H9 (cell line): ENCODE measurements at places on chromosomes 1 and 21.

- no peak overlapping the region for H3K4me3 ChIP-seq
- H3K4me1 ChIP-seq: no peaks in the 10 kb centered on the region; the same call in 1 of the 2 replicates
- H3K27me3 ChIP-seq: no peaks in the 10 kb centered on the region
- no peak overlapping the region for H3K27ac ChIP-seq
These were observed 18.7 kb upstream of the CD55 start for GRCh38 chr1:207302618-207303393.

GRCh38 chr21:15367061-15367626 is 302.3 kb upstream of the NRIP1 start:
- no peaks in the 10 kb centered on the region for H3K27me3 ChIP-seq
- H3K4me3 ChIP-seq: peak overlapping the region; percentile 9; the same call in 1 of the 3 replicates
- peak overlapping the region; percentile 78 for H3K27ac ChIP-seq
- peak; percentile 60 for DNase-seq
- H3K4me1 ChIP-seq: peaks cover 4% of the 10 kb centered on the region; the same call in 1 of the 2 replicates
- H3K36me3 ChIP-seq: peaks cover 9% of the 10 kb centered on the region

- no peak for DNase-seq
- no peak overlapping the region for H3K4me3 ChIP-seq
- H3K27me3 ChIP-seq: no peaks in the 10 kb centered on the region
- H3K36me3 ChIP-seq: no peaks in the 10 kb centered on the region; the same call in none of the 2 replicates
- H3K4me1 ChIP-seq: no peaks in the 10 kb centered on the region
- H3K27ac ChIP-seq: no peak overlapping the region
These were observed 499.3 kb upstream of the ADAMTS5 start for GRCh38 chr21:27466140-27466539.

GRCh38 chr1:186620566-186621350 is 59.5 kb downstream of the PTGS2 start:
- H3K27ac ChIP-seq: no peak overlapping the region
- no peak overlapping the region for H3K4me3 ChIP-seq
- H3K27me3 ChIP-seq: no peaks in the 10 kb centered on the region
- DNase-seq: no peak
- H3K4me1 ChIP-seq: no peaks in the 10 kb centered on the region

DNA sequence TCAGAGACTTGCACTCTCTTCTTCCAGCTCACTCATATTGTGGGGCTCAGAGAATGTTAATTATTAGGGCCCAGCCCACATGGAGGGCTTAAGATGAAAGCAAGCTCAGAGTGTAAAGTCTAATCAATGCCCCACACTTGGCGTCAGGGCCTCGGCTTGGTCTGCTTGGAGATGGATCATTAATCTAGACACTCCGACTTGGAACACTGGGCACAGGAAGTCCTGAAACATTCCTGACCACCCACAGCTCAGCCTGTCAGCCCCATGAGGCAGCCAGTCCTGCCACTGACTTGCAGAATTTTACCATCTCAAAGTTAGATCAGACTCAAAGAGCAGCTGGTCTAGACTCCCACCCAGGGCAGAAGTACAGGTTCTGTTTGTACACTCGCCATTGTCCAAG is 69.8 kb upstream of the TRABD2B start:
- DNase-seq: no peak
- H3K4me3 ChIP-seq: no peak overlapping the region
- H3K36me3 ChIP-seq: no peaks in the 10 kb centered on the region
- no peaks in the 10 kb centered on the region for H3K4me1 ChIP-seq
- no peak overlapping the region for H3K27ac ChIP-seq

DNA sequence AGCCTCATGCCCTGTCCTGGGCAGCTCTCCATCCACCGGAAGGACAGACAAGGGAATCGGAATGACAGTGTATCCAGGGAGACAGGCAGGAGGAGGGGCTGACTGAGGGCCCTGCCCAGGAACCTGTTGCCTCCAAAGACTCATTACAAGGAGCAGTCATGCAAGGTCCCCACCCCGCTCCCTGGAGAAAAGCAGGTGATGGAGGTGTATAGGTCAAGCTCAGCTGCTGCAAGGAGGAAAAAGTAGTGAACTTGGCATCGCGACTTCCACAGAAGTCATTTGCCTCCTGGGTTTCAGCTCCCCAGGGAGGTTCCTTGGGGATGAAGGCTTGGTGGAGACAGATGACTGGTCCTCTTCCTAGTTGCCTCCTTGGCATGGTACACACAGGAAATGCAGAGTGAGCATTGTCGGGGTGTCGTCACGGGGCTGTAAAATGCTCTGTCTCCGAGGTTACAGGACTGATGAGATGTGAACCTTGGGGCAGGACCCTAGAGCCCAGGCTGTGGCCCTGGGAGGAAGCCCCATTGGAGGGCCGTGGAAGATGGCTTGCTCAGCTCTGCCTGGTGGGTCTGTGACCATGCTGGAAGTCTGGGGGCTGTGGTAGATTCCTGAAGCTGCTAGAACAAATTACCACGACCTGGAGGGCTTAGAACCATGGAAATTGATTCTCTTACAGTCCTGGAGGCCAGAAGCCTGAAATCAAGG is 219.6 kb upstream of the C1orf174 start:
- H3K27ac ChIP-seq: no peak overlapping the region
- H3K4me3 ChIP-seq: no peak overlapping the region
- peak; percentile 46 for DNase-seq
- H3K36me3 ChIP-seq: no peaks in the 10 kb centered on the region
- H3K27me3 ChIP-seq: no peaks in the 10 kb centered on the region

DNA sequence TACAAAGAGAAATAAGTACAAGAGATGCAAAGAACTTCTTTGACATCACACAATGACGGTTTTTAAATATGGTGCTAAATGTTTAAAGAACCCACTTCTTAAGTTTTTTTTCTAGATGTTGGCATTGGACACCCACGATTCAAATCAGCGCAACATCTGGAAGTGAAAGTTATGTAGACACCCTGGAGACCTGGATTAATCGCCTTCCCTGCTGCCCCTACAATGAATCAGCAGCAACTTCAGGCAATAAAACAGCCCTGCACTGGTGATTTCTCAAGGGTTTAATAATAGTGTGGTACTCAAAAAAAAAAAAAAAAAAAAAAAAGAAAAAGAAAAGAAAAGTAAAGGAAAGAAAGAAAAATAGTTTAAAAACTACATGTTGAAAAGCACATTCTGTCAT is 248.3 kb downstream of the NUF2 start:
- no peaks in the 10 kb centered on the region for H3K27me3 ChIP-seq
- DNase-seq: no peak
- H3K27ac ChIP-seq: no peak overlapping the region
- H3K36me3 ChIP-seq: no peaks in the 10 kb centered on the region

- no peaks in the 10 kb centered on the region; the same call in 1 of the 2 replicates for H3K36me3 ChIP-seq
- peak; percentile 60 for DNase-seq
- no peak overlapping the region for H3K27ac ChIP-seq
- H3K4me3 ChIP-seq: peak overlapping the region; percentile 75
- H3K27me3 ChIP-seq: peaks cover 2% of the 10 kb centered on the region; the same call in 1 of the 2 replicates
These were observed 1.1 kb downstream of the HUNK start for GRCh38 chr21:31873696-31874599.

- no peaks in the 10 kb centered on the region for H3K36me3 ChIP-seq
- no peaks in the 10 kb centered on the region for H3K4me1 ChIP-seq
- H3K27me3 ChIP-seq: no peaks in the 10 kb centered on the region
- no peak overlapping the region for H3K4me3 ChIP-seq
- no peak for DNase-seq
These were observed 597.2 kb upstream of the BRINP3 start for GRCh38 chr1:191074881-191075280.

- no peaks in the 10 kb centered on the region for H3K36me3 ChIP-seq
- no peaks in the 10 kb centered on the region; the same call in 1 of the 2 replicates for H3K27me3 ChIP-seq
- H3K4me3 ChIP-seq: no peak overlapping the region
- H3K27ac ChIP-seq: no peak overlapping the region
- H3K4me1 ChIP-seq: no peaks in the 10 kb centered on the region
- DNase-seq: peak; percentile 78
These were observed 14.3 kb upstream of the MUL1 start for GRCh38 chr1:20521960-20522861.
